ENCODE measurements at places on chromosomes 1 and 21.

DNA sequence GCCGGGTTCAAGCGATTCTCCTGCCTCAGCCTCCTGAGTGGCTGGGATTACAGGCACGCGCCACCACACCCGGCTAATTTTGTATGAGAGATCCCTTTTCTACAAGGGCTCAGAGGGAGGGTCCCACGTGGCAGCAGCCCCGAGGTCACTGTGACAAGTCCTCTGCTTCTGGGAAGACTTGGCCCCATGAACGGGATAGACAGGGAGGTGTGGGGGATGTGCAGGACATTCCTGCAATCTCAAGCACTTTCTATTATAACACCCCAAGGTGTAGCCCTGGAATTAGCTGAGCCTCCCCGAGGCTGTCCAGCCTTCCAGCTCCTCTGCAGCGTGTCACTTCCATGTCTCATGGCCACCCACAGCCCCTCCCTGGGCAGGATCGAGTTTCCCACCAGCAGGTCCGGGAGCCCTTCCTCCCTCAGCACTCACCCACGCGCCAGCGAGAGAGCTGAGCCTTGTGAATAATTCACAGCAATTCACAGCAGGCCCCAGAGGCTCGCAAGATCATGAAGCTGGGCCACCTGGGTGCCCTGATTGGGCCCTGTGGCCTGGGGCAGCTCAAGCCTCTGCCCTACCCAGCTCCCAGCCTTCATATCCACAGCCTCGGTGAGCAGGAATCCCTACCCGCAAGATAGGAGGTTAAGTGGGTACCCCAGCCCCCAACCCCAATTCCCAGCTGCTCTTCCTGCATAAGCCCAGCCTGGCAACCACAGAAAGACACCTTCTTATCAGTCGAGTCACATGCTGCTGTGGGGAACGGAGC lies 22.8 kb upstream of the RNU1-4 start:
- DNase-seq, result no peak

DNA sequence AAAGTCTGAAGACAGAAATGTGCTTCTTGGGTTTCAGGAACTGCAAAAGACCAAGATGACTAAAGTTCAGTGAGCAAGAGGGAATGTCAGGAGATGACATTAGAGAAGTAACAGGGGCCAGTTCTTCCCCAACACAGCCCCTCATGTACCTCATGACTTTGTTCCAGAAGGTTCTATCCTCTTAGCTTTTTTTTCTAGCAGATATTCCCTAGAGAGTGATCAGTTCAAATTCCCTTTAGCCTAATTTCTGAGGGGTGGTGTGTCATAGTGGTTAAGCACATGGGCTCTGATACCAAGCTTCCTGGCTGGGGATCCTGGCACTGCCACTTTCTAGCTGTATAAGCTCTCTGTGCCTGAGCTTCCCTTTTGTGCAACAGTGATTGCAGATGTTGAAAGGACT lies 108.0 kb downstream of the LBR start:
- no peak for DNase-seq

GRCh38 chr1:4346131-4346530 lies 308.3 kb upstream of the AJAP1 start:
- DNase-seq, result no peak

DNA sequence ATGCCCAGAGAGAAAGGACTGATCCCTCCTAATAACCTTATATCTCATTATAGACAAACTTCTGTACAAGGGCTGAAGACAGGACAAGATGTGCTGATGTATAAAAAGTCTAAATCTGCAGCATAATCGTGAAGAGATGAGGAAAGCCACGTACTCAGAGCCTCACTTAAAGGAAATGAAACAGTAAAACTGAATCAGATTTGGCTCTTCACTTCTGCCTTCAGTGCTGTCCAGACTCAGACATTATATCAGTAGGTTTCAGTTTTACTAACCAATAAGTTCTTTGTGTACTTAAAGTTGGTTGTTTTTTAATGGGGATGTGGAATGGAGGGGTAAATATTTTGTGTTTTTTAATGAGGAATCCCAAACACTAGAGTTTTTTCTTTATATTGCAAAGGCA lies 45.3 kb upstream of the RGS1 start:
- no peak for DNase-seq

- no peak for DNase-seq
These were observed 53.6 kb downstream of the SPATA46 start for GRCh38 chr1:162323023-162323422.

DNA sequence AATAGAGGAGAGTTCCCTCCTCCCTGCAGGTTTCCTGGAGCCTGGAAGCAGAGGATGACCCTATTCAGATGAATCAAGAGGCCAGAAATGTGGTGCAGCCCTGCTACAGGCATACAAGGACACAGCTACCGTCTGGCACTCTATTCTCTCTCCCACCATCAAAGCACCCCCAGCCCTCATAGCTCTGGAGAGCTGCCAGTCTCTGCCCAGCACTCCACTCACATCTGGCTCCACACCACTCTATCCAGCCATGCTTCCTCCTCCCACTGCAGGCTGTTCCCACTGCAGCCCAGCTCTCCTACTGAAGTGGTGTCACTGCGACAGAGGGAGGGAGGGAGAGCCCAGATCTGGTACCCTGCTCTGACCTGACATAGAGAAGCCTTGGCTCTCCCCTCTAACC lies 18.4 kb downstream of the SYT2 start:
- DNase-seq, result no peak

DNA sequence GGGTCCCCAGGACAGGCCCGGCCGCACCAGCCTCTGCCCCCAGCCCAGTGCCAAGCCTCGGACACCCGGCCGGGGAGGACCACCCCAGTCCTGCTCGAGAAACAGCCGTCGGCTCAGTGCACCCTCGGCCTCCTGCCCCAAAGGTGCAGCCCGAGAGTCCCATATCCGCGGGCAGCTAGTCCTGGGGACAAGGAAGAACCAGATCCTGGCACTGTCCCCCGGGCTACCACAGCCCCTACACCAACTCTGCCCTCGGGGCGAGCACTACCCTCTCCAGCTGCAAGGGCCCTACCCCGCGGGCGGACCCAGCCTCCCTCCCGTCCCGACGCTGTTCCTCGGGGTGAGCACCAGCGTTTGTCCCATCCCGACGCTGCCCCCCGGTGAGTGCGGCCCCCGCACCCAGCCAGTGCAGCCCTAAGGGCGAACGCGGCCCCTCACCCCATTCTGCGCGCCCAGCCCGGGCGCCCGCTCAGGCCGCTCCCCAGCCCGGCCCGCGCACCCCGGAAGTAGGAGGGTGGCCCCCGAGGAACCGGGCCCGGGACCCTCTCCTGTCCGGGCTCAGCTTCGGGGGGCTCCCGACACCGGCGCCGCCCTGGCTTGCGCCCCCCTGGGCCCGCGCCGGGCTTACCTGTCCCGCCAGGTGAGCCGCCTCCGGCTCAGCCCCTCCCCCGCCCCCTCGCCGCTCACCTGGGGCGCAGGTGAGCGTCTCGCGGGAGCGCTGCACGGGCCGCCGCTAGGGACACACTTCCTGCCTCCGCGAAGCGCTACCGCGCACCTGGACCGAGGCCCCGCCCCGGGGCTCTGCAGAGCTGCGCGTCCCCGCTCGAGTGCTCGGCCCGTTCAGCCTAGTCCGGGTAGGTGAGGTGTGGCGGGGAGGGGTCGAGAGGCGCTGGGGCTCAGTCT lies at the start of gene KDF1:
TSS of gene KDF1 (minus strand) at position 747 of the 903 bp plus-strand sequence. CDS start 8,088 bp downstream, outside the sequence.
- DNase-seq, result no peak

DNA sequence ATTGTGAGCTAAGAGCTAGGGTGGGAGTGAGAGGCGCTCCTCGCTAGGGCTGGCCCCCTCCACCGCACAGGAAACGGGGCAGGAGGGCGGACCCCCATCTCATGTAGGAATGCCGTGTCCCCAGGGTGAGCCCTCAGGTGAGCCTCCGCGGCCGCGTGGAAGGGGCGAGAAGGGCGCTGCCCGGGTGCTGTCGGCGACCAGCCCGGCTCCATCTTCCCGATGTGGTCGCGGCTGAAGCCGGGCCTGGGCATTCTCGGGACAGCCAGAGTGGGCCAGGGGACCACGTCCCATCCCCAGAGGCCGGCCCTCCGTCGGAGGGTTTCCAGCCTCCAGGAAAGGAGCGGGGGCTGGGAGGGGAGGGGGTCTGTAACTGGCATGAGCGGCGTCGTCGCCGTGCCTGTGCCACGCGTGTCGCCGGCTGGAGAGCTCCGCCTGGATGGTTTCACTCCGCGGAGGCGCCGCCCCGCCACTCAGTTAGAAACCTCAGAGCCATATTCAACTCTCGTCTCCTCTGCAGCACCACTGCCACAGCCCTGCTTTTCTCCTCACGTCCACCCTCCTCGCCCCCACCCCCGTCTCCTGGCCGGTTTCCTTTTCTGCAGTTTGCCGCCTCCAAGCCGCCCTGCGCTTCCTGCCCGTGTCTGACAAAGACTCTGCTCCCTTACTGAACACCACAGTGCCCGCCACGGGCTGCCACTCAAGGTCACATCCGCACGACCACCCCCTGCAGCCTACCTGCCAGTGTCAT lies at the start of gene TMEM269:
TSS of gene TMEM269 (plus strand) at position 46 of the 748 bp plus-strand sequence. CDS start 4,903 bp downstream, outside the sequence.
- DNase-seq, result no peak

DNA sequence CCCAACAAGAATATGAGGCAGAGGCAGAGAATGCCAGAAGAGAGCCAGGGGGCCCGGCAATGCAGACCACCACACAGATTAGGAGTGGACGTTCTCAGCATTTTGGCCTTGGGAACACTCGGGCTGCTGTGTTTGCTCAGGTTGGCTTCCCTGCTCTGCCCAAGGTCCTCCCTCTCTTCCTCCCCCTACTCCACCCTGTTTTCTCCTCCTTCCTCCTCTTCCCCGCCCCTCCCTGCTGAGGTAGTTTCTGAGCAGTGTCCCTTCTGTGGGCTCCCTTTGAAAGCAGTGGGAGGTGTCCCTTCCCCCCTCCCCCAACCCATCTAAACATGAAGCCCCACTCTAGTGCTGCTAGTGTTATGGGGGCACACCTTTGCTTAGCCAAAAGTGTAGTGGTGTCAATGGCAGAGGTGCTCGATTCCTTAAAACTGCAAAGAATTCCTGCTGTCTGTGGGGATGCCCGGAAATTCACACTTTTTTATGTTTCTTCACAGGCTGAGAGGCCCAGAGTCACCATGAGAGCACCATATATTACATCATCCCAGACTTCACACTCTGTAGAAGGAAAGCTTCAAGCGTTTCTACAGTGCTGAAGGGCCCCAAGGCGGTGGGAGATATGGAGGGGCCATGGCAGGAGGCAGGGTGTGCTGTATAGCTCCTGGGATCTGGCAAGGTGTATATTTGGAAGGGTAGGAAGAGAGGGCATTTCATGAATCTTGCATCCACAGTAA lies at the start of gene HHIPL2:
TSS of gene HHIPL2 (minus strand) at position 161 of the 728 bp plus-strand sequence. CDS start at position 101, 60 bp downstream.
- DNase-seq, result no peak

DNA sequence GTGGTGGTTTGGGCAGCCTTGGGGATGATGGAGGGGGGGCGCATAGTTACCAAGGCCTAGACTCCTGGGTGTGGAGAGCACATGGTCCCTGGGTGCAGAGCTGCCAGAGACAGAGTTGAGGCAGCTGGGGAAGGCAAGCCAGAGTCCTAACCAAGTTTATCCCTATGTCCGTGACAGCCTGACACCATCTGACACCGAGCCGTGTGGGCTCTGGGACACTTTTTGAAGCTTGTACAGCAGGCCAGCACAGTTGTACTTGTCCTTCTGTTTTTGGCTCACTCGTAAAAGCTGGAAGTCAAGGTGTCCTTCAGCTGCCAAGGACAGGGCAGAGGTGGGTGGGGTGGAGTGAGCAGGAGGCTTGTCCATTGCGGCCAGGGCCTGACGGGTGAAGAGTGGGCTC lies 28.5 kb downstream of the SLC26A9 start:
- no peak for DNase-seq

DNA sequence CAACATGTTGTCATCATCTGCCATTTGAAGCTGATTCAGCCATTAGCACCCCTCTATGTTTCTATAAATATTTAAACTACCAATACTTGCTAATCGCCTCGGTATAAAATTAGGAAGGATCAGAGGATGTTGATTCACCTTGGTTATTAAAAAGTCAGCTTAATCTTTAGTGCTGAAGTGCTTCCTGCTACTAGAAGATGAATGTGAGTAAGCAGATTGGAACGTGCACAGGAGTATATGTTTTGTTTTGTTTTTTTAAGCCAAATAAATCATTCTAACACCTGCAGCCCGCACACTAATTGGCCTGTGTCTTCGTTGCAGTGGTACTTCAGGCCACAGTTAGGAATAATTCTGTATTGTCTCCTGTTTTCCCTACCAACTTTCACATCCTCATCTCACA lies 485.7 kb downstream of the AJAP1 start:
- peak; percentile 57 for DNase-seq

- DNase-seq, result no peak
These were observed 2.0 kb downstream of the HNRNPU start for GRCh38 chr1:244862354-244862698.

- no peak for DNase-seq
These were observed 86.4 kb upstream of the C1orf21 start for GRCh38 chr1:184300446-184300845.

DNA sequence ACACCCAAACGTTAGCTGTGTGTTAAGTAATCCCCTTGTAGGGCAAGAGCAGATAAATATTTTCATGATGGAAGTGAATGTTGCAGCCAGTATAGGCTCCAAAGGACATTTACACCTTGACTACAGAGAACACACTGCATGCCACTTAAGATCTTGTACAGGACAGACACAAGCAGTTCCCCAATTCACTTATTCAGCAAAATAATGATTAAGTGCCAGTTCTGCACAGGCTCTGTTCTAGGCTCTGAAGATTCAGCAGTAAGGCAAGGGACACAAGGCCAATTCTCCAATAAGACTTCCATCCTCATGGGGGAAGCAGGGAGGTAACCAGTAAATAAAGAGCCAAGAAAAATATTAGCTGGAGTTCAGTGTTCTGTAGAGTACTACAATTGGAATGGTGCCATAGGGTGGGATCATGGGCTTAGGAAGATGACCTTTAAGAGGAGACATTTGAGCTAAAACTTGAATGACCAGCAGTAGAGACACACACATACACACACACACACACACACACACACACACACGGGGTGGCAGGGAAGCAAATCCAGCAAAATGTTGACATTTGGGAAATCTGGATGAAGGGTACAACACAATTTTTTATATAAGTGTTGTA lies 199.9 kb upstream of the JUN start:
- DNase-seq, result no peak

GRCh38 chr21:36813052-36813451 lies 114.1 kb downstream of the SIM2 start:
- no peak for DNase-seq

All from NCI-H1417 treated with DMSO at 0.1 percent for 48 hours (cell line).